Breast epithelium (tissue), 4 donors: ENCODE measurements at places on chromosomes 5 and 9. TPM values are rescaled to one million over a fixed set of nuclear protein-coding genes. Genes with fewer than 3 reads are reported as not detected.

- no peak overlapping the region for H3K27ac ChIP-seq
- H3K4me1 ChIP-seq: no peaks in the 10 kb centered on the region
- H3K36me3 ChIP-seq: no peaks in the 10 kb centered on the region
- H3K4me3 ChIP-seq: no peak overlapping the region
These were observed 113.3 kb downstream of the MAPKAP1 start for GRCh38 chr9:125593581-125594222.

DNA sequence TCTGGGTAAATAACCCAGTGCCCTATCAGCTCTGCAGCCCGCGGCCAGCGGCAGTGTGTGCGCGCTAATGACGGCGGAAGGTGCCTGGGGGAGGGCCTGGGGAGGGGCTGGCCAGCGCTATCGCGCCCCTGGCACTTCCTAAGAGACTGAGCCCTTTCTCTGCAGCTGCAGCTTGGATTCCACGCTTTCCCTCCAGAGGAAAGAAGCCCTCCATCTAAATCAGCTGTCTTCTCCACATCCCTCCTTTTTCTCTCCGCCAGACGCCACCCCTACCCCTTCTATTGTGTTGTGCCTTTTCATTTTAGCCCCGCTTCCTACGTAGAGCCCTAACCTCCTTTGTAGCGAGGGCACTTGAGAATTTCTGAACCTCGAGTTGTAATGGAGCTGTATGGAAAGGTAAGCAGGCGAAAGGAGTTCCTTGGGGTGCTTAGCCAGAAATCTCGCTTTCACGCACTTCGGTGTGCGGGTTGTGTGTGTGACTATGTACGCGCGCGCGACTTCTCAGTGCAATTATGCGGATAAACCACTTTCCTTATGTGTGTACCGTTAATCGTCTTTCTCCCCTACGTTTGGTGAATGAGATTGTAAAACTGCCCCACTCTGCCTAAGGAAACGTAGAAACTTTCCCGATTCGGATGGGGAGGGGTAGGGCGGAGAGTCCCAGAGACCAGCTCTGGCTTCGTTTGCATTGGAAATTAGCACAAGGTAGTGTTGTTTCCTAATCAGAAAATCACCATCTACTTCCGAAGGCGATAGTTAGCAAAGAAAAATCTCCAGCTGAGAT, 664 bp upstream of the RAB3C start:
- no peak overlapping the region for H3K27ac ChIP-seq
- no peaks in the 10 kb centered on the region for H3K4me1 ChIP-seq
- peak overlapping the region; percentile 66 for H3K4me3 ChIP-seq
- no peak for DNase-seq

DNA sequence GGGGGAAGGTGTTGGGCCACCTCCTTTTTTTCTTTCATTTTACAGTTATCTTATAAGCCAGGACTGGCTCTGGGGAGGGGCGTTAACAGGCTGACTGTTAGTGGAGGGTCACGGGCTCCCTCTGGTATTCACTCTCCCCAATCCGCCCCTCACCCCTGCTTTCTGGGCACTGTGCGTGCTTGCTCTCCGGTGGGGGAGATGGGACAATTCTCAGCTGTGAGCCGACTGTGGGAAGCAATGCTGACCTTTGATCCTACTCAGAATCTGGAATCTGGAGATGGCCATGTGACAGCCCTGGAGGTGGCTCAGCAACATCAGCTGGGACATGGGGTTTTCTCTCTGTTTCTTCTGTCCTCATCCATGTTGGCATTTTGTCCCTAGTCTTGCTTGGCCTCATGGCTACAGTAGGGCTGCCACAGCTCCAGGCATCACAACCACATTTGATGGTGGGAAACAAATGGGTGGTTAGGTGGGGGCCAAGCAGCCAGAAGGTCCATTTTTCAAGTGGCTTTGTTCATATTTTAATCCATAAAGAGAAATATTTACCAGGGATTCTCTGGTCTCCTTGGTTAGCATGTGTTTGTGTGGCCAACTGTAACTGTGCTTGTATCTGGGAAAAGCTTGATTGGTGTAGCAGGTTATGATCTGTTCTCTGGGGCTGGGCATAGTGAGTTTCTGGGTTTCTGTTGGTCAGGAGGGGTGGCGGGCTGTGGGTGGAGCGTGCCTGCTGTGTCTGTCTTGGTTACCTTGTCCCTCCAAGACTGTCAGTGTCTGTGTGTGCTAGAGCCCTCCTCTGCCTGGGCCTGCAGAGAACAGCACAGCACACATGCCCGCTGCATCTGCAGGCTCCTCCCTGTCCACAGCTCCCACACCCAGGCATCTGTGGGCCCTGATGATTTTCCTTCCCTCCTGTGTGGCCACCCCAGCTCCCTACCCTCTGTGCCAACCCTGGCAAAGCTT, 12.4 kb downstream of the WNK2 start:
- peaks cover 6% of the 10 kb centered on the region for H3K4me1 ChIP-seq
- no peak overlapping the region for H3K4me3 ChIP-seq
- no peaks in the 10 kb centered on the region for H3K36me3 ChIP-seq
- no peak overlapping the region for H3K27ac ChIP-seq

The CDC20B gene
- not detected for total RNA-seq

DNA sequence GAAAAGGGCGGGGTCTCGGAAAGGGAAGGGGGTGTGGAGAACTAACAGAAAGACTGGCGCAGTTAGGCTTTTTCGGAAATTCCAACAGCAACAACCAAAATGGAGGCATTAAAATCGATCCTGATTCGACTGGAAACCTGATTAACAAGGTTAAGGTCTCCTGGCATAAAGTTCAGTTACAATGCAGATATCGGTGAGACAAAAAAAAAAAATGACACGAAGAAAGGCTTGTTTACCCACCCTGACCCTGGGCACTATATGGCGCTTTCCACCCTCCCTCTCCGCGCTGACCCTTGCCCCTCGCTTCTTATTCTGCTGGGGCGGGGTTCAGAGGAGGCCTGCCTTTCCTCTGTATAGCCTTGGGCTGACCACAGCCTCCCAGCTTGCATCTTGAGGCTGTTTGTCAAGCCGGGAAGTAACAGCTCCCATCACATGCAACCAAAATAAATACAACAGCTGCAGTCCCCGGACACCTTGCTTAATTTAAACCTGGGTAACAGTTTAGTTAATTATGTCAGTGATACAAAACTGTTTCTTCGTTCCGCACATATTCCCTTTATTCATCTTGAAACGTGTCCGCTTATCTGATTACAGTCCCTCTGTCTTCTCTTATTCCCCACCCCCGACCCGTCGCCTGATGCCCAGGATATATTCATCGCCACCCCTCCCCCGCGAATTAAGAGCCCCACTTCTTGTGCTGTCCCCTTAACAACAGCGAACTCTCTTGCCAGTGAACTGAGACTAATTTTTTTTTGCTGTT, 795 bp upstream of the PJA2 start:
- DNase-seq: peak; percentile 71
- H3K27me3 ChIP-seq: no peaks in the 10 kb centered on the region
- H3K4me1 ChIP-seq: no peaks in the 10 kb centered on the region
- H3K4me3 ChIP-seq: peak overlapping the region; percentile 89
- H3K36me3 ChIP-seq: no peaks in the 10 kb centered on the region
- H3K27ac ChIP-seq: peak overlapping the region; percentile 97

The INSYN2B gene
- total RNA-seq: 1.3 TPM

DNA sequence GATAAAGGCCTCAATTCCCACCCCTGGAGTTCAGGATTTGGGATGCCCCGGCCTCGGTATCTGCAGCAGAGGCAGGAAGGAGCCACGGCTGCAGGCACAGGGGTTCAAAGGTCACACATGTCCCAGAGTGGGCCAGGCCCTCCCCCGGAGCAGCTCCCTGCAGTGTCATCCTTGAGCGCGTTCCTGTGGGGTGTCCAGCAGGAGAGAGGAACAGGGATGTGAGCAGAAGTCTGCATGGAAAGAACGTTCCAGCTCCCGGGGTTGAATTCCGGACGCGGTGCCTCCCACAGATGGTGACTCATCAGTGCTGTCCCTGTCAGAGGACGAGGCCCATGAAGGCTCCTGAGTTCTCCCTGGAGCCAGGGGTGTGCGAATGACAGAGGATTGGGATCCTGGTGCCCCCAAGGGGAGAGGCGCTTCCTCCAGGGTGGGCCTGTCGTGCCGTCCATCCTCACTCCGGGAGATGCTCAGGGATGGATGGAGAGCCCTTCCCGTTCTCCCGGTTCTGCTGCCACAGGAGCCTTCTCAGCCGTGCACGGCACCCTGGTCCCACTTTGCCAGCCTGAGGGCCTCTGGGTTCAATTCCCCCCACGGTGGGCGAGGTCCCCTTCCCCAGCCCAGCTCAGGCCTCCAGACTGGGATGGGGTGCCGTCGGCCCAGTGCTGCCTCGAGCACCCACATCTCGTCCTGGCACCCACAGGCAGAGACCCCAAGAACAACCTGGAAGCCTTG, 3.1 kb downstream of the LCN1 start:
- no peaks in the 10 kb centered on the region for H3K4me1 ChIP-seq
- no peak overlapping the region for H3K27ac ChIP-seq
- peaks cover 23% of the 10 kb centered on the region for H3K27me3 ChIP-seq
- H3K36me3 ChIP-seq: no peaks in the 10 kb centered on the region
- H3K4me3 ChIP-seq: no peak overlapping the region

The TDRD7 gene
- total RNA-seq: 15.1 TPM

DNA sequence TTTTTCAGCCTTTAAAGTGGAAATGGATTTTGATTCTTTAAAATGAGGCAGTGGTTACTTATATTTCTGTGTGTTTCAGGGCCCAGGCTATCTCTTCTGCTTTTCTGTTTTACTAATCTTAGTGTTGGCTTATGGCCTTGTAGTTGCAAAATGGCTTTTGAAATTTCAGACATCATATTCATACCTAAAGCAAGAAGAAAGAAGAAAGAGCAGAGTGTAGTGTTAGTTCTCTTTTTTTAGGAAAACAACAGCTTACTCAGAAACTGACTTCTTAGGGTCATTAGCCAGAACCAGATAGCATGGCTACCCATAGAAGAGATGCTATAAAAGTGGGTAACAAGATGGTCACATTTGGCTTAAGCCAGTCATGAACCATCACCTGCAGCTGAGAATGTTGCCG, 20.9 kb downstream of the ZBED3 start:
- H3K4me3 ChIP-seq: no peak overlapping the region
- no peaks in the 10 kb centered on the region for H3K4me1 ChIP-seq
- H3K36me3 ChIP-seq: peaks cover 8% of the 10 kb centered on the region
- H3K27ac ChIP-seq: no peak overlapping the region
- no peak for DNase-seq
- H3K27me3 ChIP-seq: no peaks in the 10 kb centered on the region
